ENCODE measurements at places on chromosomes 7 and 10. TPM values are rescaled to one million over a fixed set of nuclear protein-coding genes. Genes with fewer than 3 reads are reported as not detected.

ANKRD61 gene
- not detected for total RNA-seq

DNA sequence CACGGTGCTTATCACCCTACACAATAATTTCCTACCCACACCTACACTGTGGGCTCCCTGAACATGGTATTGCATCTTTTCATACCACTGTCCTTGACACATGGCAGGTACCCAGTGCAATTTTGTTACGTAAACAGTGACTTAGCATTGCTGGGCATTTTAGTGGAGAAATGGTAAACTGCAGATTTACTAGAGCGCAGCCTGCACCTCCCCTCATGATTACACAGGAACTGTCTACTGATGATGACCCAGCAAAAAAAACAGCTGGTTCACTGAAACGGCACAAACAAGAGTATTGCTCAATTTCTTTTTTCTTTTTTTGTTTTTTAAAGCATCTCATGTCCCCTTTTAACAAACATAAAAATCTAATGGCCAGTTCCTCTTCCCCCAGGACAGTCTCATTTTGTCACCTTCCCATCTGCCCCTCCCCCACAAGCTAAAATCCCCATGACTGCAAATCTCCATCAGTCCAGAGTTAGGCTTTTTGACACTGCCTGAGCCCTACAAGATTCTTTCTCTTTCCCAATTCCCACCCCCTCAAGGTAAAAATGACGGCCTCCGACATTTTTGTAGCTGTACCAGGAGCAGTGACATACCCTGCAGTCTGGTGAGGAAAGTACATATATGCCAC is 2.8 kb downstream of the ZNF746 start:
- no peak for DNase-seq
- no peaks in the 10 kb centered on the region for H3K27me3 ChIP-seq
- H3K36me3 ChIP-seq: peaks cover 33% of the 10 kb centered on the region
- no peak overlapping the region for H3K27ac ChIP-seq
- H3K4me3 ChIP-seq: no peak overlapping the region

DNA sequence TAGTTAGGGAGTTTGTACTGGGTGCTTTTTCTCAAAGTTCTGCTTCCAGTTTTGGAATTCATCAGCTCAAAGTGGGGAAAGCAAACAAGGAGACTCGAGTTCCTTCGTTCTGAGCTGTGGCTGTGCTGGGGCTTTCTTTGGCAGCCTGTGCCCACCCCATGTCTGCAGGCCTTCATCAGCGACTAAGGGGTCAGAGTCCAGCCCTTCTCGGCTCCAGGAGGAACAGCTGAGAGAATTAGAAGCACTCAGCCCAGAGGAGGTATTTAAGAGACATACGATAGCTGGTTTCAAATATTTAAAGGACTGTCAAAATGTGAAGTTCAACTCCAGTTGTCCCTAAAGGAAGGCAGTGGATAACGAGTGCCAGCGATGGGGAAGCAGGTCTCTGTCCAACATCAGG is 41.3 kb downstream of the SH3PXD2A start:
- H3K27ac ChIP-seq: no peak overlapping the region
- no peak for DNase-seq
- H3K36me3 ChIP-seq: no peaks in the 10 kb centered on the region
- H3K4me3 ChIP-seq: no peak overlapping the region

LGI1 gene
- not detected for total RNA-seq

- no peaks in the 10 kb centered on the region for H3K36me3 ChIP-seq
- no peak overlapping the region for H3K27ac ChIP-seq
- H3K4me1 ChIP-seq: no peaks in the 10 kb centered on the region
- no peak overlapping the region for H3K4me3 ChIP-seq
- no peaks in the 10 kb centered on the region for H3K27me3 ChIP-seq
- DNase-seq: peak; percentile 33
These were observed 123.7 kb upstream of the FAM3C start for GRCh38 chr7:121519548-121520521.

GRCh38 chr10:1602037-1602484 is 135.3 kb downstream of the ADARB2 start:
- DNase-seq: no peak
- no peak overlapping the region for H3K27ac ChIP-seq
- H3K27me3 ChIP-seq: no peaks in the 10 kb centered on the region
- no peak overlapping the region for H3K4me3 ChIP-seq
- no peaks in the 10 kb centered on the region for H3K4me1 ChIP-seq

DNA sequence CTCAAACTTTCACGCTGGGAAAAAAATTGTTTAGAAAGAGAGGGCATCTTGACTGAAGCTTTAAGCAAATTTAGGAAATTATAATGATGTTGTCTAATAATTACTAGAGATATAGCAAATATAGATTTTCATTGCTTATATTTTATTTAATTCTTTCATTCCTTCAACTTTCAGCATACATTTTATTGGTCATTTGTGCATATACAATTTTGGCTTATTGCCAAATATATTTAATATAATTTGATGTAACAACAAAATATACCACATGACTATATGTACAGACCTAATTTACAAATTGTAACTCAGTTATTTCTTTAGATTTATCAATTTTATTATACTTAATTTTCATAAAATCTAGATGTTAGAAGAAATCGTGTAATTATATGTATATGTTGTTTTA is 390.1 kb downstream of the ATRNL1 start:
- H3K36me3 ChIP-seq: no peaks in the 10 kb centered on the region
- DNase-seq: no peak
- no peak overlapping the region for H3K4me3 ChIP-seq
- no peaks in the 10 kb centered on the region for H3K27me3 ChIP-seq
- H3K27ac ChIP-seq: no peak overlapping the region

VWC2 gene
- total RNA-seq: not detected

- no peak for DNase-seq
- no peak overlapping the region for H3K4me3 ChIP-seq
- H3K36me3 ChIP-seq: no peaks in the 10 kb centered on the region
These were observed 4.5 kb upstream of the LMTK2 start for GRCh38 chr7:98102170-98102569.

DNA sequence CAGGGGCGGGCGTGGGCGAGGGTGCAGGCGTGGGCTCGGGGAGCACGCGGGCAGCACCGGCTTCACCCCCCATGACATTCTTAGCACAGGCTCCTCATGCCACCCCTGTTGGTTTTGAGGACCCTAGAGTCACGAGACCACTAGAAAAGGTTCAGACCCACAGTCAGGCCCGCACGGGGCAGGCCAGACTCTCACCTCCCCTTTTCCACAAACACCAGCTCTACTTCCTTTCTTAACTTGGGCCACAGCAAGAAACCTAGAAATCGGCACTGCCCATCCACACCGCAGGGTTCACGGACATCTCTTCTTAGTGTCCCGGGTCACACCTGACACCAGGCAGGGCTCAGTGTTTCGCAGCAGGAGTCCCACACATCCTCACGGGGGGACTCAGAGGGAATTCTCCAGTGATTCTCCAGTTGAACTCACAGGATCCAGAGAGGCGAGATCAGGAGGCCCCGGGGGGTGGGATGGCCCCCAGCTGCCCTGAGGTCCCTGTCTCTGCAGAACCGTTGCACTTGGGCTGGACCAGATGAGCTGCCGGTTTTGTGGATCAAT is 52.0 kb downstream of the JAKMIP3 start:
- H3K4me1 ChIP-seq: no peaks in the 10 kb centered on the region
- H3K4me3 ChIP-seq: no peak overlapping the region
- no peaks in the 10 kb centered on the region for H3K36me3 ChIP-seq
- no peak for DNase-seq
- H3K27ac ChIP-seq: no peak overlapping the region
- no peaks in the 10 kb centered on the region for H3K27me3 ChIP-seq

PTPRZ1 gene
- total RNA-seq: not detected

TMEM72 gene
- total RNA-seq: not detected

GRCh38 chr7:148042935-148043631 is 547.5 kb upstream of the C7orf33 start:
- no peak for DNase-seq
- H3K4me3 ChIP-seq: no peak overlapping the region
- no peaks in the 10 kb centered on the region for H3K27me3 ChIP-seq
- H3K4me1 ChIP-seq: no peaks in the 10 kb centered on the region
- no peak overlapping the region for H3K27ac ChIP-seq
- H3K36me3 ChIP-seq: no peaks in the 10 kb centered on the region

TAC1 gene
- not detected for total RNA-seq

LRGUK gene
- total RNA-seq: 0.87 TPM

- H3K4me3 ChIP-seq: no peak overlapping the region
- DNase-seq: peak; percentile 36
- no peaks in the 10 kb centered on the region for H3K4me1 ChIP-seq
- H3K36me3 ChIP-seq: no peaks in the 10 kb centered on the region
- H3K27ac ChIP-seq: no peak overlapping the region
- no peaks in the 10 kb centered on the region for H3K27me3 ChIP-seq
These were observed 18.1 kb upstream of the OIT3 start for GRCh38 chr10:72875250-72876055.

DNA sequence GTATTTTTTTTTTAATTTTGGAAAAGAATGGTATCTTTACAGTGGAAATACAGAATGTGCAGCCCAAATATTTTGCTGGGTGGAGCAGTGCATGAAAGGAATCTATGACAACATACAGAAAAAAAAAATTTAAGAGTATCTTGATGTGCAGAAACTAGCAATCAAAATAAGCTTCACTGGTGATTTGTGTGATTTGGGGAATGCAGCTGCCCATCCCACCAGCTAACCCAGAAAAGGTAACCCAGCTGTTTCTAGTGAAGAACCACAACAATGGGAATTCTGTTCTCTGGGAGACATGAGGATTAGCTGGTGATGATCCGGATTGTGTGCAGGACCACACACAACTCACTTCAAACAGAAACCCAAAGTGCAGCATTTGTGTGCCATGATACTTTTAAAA is 375.5 kb downstream of the SEMA3D start:
- H3K4me3 ChIP-seq: no peak overlapping the region
- H3K36me3 ChIP-seq: no peaks in the 10 kb centered on the region
- no peaks in the 10 kb centered on the region for H3K27me3 ChIP-seq
- H3K27ac ChIP-seq: no peak overlapping the region
- no peak for DNase-seq
- no peaks in the 10 kb centered on the region for H3K4me1 ChIP-seq

Data from B cell (primary cell).